Hypothalamus (tissue), 51 donors: ENCODE measurements at places on chromosomes 1 and 21.
A peak's percentile ranks its signal among the peaks of the same experiment; 100 is the strongest.

DNA sequence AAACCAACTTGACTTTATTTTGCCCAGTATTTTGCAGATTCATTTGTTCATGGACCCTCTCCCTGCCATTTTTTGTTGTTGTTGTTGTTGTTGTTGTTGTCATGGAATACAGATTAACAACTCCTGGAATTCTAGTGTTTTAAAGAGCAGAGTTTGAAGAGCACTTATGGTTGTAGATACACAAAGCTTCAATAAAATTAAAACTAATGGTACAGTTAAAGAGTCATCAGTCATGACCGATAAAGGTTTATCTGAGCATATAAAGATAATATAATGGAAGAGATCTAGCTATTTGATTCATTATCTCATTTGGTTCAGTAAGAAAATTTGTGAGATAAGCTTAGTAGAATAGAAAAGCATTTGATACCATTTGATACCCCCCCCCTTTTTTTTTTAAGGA lies 21.8 kb downstream of the NEK7 start:
- no peak for DNase-seq

GRCh38 chr21:25507522-25507921 lies 99.8 kb downstream of the MRPL39 start:
- DNase-seq = no peak

- no peak for DNase-seq
These were observed 357.6 kb upstream of the NR5A2 start for GRCh38 chr1:199669916-199670315.

DNA sequence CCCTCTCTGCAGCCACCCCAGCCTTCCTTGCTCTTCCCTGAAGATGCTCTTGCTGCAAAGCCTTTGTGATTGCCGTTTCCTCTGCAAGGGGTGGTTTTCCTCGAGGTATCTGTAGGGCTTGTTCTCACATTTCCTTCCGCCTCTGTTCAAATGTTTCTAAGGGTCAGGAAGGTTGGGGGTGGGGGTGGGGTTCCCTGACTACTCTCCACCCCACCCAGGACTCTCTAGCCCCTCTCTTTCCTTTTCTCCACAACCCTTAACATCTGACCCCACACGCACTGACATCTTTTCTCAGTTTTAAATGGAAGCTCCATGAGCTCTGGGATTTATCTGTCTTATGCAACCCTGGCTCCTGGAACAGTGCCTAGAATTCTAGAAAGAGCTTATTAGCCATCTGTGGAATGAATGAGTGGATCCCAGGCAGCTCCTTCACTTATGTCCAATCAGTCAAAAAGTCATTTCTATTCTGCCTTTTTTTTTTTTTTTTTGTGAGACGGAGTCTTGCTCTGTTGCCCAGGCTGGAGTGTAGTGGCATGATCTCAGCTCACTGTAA lies 27.3 kb upstream of the ZNF362 start:
- DNase-seq = no peak

GRCh38 chr21:18298228-18298627 lies 53.6 kb downstream of the CHODL start:
- DNase-seq = no peak

DNA sequence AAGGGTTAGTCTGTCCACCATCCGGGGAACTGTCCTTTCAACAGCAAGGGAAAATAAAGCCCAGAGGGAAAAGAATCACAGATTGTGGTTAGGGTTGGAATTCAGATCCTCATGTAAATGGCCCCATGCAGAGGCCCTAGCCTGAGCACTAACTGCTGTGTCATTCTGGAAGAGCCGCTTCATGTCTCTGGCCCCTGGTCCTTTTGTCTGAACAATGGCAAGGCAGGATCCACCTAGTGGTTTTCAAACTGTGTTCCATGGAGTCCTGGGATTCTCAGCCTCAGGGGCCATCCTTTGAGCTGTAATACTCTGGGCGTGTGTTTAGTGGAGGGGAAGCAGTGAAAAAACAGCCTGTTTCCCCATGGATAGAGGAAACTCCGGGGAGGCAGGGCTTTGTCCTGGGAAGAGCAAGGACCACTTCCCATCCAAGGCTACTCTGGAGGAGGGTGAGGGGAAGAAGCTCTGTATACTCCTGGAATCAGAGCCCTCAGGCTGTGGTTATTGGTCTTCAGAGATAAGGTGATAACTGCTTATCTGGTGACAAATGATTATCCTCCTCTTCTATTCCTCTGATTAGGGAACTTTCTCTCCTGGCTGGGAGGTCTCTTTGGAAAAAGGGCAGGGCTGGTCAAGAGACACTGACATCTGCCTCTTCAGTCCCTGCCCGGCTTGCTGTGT lies 19.2 kb downstream of the PAX7 start:
- DNase-seq = no peak

DNA sequence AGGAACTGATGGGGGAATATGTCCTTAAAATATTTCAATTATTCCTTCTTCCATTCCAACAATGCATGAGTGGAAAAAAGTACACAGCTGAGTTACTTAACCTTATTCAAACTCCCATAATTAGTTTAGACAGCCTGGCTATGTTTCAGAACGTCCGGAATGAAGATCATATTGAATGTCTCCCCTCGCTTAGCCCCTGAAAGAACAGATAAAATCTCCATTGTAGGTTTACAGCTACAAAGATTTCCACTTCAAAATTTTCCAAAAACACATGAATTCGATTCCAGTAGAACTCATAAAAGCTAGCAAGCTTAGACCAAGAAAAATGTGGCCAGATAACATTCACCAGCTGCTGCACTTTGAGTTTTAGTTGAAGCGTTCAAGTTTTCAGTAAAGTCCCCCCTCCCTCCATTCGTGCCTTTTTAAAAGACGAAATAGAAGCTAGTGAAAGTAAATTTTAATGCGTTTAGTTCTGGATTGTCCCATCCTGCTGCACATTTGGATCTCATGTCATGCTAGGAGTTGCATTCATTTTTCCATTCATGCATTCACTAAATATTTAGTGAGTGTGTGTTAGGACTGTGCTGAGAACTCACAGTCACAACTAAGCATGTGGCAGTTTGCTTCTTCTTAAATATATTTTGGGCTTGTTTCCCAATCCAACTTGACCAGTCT lies 29.4 kb upstream of the SSX2IP start:
- no peak for DNase-seq

- no peak for DNase-seq
These were observed 8.4 kb upstream of the KPNA6 start for GRCh38 chr1:32099426-32099825.

- peak; percentile 32 for DNase-seq
These were observed 16.8 kb downstream of the TNFSF4 start for GRCh38 chr1:173190101-173190936.

GRCh38 chr21:39097335-39097861 lies 85.9 kb downstream of the PSMG1 start:
- no peak for DNase-seq

GRCh38 chr1:202579806-202580205 lies 130.4 kb downstream of the SYT2 start:
- DNase-seq = no peak

GRCh38 chr1:230641346-230641745 lies 935 bp upstream of the COG2 start:
- DNase-seq = no peak

DNA sequence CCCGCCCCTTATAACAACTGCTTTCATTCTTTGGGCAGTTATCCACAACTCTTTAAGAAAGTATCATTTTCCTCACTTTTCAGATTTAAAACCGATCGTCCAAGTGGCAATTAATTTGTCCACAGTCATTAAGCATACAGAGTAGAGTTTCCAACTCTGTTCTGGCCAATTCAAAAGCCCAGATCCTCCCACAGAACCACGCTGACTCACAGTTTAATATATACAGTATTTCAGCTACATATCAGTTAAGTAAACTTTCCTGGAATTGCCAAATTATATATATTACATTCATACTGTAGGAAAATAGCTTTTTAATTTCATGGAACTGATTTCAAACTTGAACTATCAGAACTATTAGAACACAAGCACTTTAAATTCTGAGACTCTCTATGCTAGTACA lies 163.8 kb upstream of the ESRRG start:
- no peak for DNase-seq

DNA sequence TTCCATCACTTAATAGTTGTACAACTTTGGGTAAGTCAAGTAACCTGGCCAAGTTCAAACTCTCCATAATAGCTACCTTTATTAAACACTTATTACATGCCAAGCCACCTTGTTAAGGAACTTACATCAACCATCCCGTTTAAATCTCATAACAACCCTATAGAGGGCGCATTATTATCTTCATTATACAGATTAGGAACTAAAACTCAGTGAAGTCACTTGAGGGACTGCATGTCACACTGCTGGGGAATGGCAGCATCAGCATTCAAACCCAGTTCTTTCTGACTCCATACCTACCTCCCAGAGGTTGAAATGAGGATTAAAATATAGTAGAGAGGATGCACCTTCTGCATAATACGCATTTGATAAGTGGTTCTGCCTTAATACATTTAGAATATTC lies 47.1 kb upstream of the PLA2G2C start:
- no peak for DNase-seq

- DNase-seq = no peak
These were observed 12.1 kb downstream of the SNAP47 start for GRCh38 chr1:227747382-227747781.

DNA sequence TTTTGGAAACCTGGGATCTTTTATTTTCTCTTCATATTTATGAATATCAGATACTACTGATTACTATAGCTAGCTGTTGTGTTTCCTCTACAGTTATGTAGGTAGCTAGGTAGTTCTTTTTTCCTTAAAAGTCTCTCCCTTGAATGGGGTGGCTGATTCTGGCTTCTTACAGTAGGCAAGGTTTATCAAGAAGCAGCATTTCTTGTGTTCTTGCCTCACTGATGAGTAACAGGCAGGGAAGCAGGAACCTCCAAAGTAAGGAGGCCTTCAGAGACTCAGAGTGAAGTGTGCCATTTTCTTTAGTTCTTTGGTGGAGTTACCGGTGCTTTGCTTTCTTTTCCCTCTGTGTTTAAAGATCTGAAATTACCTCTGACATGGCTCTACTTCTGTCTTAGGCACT lies 56.0 kb downstream of the ZMYM4 start:
- no peak for DNase-seq

GRCh38 chr1:194372266-194372665 lies 1185.9 kb upstream of the B3GALT2 start:
- DNase-seq = no peak

- DNase-seq = no peak
These were observed 606.9 kb downstream of the NUF2 start for GRCh38 chr1:163928651-163929050.

GRCh38 chr21:31670070-31670469 lies 10.6 kb downstream of the SOD1 start:
- no peak for DNase-seq

- no peak for DNase-seq
These were observed 61.6 kb downstream of the S100B start for GRCh38 chr21:46543306-46543705.

- no peak for DNase-seq
These were observed 754.6 kb downstream of the MRPL39 start for GRCh38 chr21:24852610-24853195.

DNA sequence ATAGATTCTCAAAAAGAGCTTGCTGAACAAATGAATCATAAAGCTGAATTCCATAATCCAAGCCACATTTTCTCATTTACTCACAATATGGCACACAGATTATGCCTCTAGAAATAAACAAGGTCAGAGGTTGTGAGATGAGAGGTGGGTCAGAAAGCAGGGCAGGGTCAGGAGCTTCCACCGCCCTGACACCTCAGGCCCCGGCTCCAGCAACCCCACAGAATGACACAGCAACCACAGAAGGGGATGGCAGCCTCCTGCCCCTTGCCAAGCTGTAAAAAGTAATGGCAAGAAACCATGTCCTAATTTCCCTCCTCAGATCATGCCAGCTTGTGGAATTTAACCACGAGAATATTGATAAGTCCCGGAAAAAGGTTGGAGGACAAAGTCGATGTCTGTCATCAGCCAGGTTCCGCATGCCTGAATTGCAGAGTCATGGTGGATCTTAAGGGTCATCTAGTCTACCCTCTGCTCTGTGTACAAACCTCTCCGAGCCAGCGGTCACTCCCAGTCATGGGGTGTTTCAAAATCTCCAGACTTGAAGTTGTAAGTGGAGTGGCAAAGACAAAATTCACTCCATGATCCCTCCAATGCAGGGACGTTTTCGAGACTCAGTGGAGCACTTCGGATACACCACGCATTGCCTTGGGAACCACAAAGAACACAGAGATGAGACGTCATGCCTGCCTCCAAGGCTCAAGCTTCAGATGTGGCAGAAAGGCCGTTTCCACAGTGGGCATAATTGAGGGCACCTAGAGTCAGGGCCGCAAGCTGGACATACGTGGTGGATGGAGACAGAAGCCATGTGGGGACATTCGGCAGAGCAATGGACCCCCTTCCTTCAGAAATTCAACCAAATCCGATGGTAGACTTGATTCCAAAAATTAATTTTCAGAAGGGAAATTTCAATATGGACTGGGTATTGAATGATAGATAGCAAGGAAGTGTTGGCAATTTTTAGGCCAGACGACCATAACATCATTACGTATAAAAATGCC lies 254.0 kb downstream of the TOMM20 start:
- no peak for DNase-seq

- no peak for DNase-seq
These were observed 460.7 kb downstream of the KCNT2 start for GRCh38 chr1:196147530-196147929.

DNA sequence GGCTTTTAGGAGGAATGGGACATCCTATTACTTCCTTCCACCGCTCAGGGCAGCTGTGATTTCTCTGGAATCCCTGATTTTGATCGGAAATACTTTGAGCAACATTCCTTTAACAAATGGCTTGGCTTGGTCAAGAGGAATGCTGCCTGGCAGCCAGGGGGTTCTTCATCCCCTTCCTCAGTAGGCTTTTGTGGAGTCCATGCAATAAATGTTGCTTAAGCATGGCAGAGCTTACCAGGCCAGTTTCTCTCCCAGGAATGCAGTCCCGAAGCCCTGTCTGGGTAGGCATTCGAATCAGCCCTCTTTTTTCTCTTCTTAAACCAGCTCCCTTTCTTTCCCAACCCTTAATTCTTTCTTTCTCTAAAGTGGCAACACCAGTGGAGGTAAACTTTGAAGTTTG lies 177.1 kb upstream of the KIAA0040 start:
- no peak for DNase-seq

- DNase-seq = no peak
These were observed 58.4 kb downstream of the SLC35F3 start for GRCh38 chr1:233962878-233963277.

DNA sequence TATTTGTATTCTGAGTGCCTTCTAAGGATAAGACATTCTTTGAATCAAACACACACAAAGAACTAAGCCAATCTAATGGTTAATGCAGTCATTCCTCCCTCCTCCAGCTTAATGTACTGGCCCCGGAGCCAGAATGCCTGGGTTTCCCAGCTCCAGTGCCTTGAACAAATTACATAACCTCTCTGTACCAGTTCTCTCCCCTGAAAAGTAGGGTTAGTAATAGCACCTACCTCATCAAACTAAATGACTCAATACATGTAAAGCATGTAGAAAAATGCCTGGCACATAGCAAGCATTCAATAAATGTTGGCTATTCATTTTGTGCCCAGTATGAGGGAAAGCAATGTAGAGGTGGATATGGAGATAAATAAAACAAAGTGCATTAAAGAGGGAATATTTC lies 14.0 kb downstream of the C1orf52 start:
- no peak for DNase-seq

GRCh38 chr1:39898648-39899603 lies 2.8 kb downstream of the MYCL start:
- DNase-seq = peak; percentile 30

GRCh38 chr1:147815503-147815902 lies 55.1 kb upstream of the GJA5 start:
- no peak for DNase-seq

- no peak for DNase-seq
These were observed 56.5 kb downstream of the SDC3 start for GRCh38 chr1:30852026-30852425.

- no peak for DNase-seq
These were observed 773.1 kb downstream of the USP25 start for GRCh38 chr21:16502897-16503296.

- no peak for DNase-seq
These were observed 32.3 kb upstream of the AGO1 start for GRCh38 chr1:35850716-35851115.
